ENCODE measurements at places on chromosomes 13 and 19.
A peak's percentile ranks its signal among the peaks of the same experiment; 100 is the strongest.

DNA sequence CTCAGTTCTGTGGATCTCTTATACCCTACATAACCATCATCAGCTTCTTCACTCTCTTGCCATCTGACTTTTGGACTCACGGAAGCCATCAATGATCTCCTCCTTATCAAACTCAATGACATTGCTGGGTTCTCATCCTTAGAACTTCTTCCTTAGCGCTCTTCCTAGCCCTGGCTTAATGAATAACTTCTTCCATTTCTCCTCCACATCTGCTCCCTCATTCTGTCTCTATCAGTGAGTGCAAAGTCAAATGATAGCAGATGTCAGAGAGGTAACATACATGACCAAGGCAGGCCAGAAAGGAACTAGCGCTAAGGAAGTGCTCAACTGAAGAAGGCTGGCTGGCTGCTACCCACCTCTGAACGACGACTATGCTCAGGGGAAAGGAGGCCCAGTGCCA is 449.8 kb downstream of the COG6 start:
- no peak for DNase-seq

- peak; percentile 44 for DNase-seq
These were observed 27.1 kb upstream of the GRTP1 start for GRCh38 chr13:113390874-113391497.

- no peak for DNase-seq
These were observed 2.7 kb downstream of the MKNK2 start for GRCh38 chr19:2048104-2048958.

DNA sequence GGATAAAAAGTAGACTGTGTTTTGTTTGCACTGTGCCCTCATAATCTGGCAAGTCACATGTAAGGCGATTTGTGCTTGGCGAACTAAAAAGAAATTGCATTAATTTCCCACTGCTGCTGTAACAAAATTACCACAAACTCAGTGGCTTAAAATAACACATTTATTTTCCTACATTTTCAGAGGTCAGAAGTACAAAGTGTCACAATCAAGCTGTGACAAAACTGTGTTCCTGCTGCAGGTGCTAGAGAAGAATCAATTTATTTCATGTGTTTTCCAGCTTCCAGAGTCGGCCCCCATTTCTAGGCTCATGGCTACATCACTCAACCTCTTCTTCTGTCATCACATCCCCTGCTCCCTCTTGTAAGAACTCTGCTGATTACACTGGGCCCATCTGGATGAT is 158.6 kb upstream of the UFM1 start:
- no peak for DNase-seq

DNA sequence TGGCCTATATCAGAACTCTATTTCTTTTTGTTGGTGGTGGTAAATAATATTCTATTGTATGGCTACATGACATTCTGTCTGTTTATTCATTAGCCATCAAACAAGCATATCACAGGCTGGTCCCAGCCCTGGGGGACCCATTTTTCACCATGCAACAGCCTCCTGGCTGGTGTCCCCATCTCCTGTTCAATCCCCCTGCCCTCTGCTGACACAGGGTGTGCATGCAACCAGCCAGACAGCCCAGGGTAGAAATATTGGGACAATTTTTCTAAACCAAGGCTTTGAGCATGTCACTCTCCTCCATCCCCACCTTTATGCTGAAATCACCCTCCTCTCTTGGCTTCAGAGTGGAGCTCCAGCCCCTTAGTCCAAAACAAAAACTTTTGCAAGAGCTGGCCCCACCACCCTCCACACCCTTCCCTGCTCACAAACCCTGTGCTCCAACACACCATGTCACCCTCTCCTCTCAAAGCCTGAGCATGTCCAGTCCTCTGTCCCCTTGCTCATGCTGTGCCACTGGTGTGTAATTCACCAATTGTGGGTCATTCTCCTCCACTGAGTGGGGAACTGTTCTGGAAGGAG is 153.0 kb upstream of the UQCRFS1 start:
- no peak for DNase-seq

DNA sequence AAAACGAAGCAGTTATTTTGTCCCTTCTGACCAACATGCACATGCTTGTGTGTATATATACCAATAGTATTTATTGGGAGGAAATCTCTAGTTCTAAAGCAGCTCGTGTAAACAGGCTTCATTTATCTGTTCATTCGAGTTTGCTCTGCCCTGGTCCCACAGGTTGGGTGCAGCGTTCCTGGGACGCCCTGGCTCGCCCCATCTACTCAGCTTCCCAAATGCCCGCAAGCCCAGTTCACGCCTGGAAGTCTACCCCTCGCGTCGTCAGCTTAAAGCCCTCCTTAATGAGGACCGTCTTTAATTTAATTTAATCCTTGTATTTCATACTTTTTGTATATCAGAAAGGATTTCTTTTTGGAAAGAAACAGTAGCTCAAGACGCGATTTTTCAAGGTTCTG is 604 bp downstream of the THSD1 start:
- no peak for DNase-seq

DNA sequence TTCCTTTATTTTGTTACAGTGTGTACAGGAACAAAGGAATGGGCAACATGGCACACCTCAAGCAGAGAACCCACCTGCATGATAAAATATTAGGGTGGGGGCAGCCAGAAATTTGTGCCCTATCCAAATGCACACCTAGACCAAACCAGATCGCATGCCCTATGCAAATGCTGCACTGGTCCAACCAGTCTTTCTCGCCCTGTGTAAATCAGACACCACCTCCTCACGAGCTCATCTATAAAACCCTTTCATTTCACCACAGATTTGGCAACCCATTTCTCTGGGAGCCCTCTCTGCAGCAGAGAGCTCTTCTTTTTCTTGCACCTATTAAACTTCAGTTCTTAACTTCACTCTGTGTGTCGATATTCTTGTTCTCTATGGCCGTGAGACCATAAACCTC is 1559.2 kb downstream of the SLITRK1 start:
- no peak for DNase-seq

DNA sequence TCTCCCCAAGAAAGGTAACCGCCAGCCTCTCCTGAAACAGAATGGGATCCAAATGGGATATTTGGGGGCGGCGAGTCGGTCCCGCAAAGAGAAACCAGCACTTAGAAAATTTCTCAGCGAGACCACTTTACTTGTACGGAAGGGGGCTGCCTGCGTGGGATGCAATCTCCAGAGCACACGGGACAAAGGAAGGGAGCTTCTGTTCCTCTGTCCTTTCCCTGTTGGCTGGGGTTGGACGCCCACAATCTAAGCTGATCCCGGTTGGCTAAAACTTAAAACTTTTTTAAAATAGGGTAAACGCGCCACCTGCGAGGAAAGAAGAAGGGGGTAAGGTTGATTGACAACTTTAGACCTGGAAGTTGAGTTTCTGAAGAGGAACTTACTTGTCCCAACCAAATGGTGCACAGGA is 826 bp upstream of the BSG start:
- peak; percentile 71 for DNase-seq

DNA sequence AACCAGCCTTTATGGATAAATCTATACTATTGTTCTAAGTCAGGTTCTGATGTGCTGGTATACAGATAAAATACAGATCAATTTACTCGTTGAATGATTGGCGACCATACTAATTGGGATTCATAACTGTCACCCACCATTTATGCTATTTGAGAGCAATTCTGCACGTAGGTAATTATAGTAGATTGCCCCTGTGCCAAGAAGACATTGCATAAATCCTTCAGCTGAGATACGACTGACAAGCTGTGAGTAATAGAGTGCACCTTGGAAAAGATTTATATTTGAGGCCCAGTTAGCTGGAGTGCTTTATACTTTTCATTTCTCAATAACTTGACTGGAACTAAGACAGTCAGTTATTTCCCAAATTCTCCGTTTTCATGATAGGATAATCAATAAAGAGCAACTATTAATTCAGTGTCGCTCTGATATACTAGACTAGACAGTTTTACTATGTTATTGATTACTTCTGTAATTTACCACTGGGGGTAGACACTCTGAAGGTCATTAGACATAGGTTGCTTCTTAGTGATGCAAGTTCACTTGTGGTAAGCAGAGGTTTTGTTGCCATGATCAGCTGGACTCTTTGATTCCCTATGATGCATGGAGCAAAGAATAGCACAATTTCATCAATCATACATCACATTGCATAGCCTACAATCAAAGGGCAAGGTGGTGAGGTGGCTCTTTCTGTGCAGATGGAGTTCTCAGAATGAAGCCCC is 536.3 kb downstream of the GPC6 start:
- DNase-seq: no peak

DNA sequence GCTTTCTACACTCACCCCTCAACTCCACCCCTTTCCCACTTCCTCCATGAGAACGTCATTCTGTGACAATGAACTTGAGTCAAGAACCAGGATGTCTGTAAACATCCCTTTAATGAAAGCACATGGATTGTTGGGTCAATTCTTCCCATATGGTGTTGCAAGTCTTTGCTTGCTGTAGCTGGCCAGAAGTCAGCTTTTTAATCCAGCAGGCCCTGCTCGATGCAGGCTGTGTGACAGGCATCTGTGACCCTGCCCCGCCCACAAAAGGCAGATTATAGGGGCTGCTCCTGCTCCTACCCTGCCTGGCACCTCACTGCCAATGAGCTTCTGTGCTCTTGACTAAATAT is 78.0 kb downstream of the STARD13 start:
- DNase-seq: no peak

GRCh38 chr13:35953537-35954206 is 177.5 kb downstream of the DCLK1 start:
- DNase-seq: no peak

- no peak for DNase-seq
These were observed 93.6 kb upstream of the ZNF507 start for GRCh38 chr19:32251634-32252332.

DNA sequence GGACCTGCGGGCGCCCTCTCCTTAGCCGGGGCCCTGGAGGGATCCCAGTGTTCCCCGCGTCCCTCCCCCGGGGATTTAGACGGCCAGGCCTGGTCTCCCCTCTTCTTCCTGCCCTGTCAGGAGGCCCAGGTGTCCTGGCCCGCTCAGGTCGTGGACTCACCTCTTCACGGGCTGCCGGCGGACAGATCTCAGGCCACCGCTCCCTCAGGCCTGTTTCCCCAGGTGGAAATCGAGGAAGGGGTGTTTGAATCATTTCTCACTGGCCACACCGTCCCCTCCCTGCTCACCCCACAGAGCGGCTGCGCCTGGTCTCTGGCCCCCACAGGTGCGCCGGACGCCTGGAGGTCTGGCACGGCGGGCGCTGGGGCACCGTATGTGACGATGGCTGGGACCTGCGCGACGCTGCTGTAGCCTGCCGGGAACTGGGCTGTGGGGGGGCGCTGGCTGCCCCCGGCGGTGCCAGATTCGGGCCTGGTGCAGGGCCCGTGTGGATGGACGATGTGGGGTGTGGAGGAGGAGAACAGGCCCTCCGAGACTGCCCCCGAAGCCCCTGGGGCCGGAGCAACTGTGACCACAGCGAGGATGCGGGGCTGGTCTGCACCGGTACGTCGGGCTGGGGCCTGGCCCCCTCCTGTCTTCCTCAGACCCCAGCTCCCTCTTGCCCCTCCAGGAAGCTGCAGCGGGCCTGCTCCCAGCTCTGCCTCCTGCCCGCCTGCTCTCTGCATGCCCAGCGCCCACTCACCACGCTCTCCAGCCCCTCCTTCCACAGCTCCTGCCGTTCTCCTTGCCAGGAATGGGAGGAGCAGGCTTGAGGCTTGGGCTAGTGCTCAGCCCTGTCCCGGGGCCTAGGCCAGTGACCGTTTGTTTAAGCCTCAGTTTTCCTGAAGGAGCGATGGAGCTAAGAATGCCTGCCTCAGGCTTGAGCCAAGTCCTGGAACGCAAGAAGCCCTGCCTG is 2.5 kb downstream of the SSC5D start:
- DNase-seq: no peak

- no peak for DNase-seq
These were observed 332.0 kb downstream of the IRS2 start for GRCh38 chr13:109454167-109454917.

All from activated effector memory CD4-positive, alpha-beta T cell treated with anti-CD3 and anti-CD28 coated beads, Interleukin-2, amount 50 U/mL, for 16 hours (primary cell).